ENCODE measurements at places on chromosomes 7 and 10.

GRCh38 chr10:16857419-16857818 is 40.2 kb upstream of the RSU1 start:
- no peak for DNase-seq

DNA sequence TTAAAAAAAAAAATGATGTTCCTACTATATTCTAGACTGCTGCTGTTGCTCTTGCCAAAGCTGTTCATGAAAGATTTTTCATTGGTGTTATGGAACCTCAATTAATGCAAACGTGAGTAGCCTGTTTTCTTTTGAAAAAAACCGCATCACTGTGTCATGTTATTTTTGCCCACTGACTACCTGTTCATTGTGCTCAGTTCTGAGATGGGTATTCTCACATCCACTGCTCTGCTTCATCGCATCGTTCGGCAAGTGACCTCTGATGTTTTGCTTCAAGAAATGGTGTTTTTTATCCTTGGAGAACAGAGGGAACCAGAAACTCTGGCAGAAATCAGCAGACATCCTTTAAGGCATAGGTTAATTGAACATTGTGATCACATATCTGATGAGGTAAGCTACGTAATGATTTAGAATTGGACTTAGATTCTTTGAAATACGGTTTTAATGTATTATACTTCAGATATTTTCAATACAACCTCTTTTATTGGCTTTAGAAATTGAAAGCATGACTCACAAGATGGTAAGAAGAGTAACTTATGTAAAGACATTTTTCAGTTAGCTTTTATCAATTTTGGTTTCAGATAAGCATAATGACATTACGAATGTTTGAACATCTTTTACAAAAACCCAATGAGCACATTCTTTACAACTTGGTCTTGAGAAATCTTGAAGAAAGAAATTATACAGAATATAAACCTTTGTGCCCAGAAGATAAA is 24.6 kb downstream of the FHIP2A start:
- no peak for DNase-seq

- DNase-seq: no peak
Observed at GRCh38 chr7:47669178-47669891, 87.4 kb upstream of the TNS3 start.

DNA sequence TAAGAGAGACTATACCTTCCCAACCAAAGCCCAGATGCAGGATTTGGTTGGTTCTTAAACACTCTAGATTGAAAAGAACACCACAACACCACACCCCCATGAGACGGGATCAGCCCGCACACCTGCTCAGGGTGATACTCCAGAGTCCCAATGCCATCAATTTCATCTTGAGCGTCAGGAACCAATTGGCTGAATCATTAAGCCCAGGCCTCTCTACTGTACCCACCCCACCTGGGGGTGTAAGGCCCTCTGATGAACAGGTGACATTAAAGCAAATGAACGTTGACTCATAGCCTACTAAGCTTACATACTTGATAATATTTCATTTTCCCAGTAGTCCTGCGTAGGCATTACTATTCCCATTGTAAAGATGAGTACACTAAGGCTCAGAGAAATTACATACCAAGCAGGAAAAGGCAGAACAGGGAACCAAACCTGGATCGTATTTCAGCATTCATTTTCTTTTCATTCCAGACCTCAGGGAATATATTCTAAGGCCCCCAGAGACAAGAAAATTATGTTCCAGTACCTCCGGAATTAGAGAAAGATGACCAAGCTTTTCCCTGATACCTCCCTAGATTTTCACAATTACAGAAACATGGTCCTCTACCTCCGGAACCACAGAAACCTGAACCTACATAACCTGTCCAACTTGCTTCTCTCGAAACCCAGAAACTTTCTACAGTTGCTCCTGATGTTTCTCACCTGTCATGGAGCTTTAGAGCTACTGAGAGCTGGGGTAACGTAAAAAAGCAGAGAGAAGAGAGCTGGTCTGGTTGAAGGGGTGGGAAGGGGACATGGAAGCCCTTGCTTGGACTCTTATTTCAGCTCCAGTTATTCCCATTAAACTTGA is 43.1 kb upstream of the KDM7A start:
- DNase-seq: no peak

- DNase-seq: no peak
Observed at GRCh38 chr7:70785427-70785826, 346.5 kb upstream of the GALNT17 start.

- DNase-seq: no peak
Observed at GRCh38 chr7:1055491-1055955, 11.2 kb downstream of the GPR146 start.

DNA sequence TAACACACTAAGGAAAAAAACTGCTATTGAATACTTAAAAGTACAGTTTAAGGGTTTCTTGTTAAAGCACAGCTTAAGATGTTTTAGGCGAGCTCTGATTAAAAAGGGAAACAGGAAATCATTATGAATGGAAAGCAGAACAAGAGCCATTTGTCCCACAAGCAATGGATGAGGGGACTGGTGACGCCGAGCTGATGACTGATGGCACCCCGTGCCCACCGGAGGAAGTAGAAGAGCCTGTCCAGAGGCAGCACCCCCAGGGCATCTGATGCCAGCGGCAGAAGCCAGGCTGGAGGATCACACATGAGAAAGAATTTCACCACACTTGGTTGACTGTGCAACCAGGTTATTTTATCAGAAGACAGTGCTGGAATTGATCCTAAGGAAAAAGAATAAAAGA is 15.0 kb upstream of the INSIG1 start:
- DNase-seq: no peak
